ENCODE measurements at places on chromosomes 13 and 19. TPM values are rescaled to one million over a fixed set of nuclear protein-coding genes. Genes with fewer than 3 reads are reported as not detected.

Gene KCNC3
- total RNA-seq, result 0.48 TPM

Gene SERP2
- not detected for total RNA-seq

Gene PRTN3
- not detected for total RNA-seq

Gene C19orf18
- not detected for total RNA-seq

Gene RASAL3
- 1.4 TPM for total RNA-seq

Gene PEG3
- 181 TPM for total RNA-seq

DNA sequence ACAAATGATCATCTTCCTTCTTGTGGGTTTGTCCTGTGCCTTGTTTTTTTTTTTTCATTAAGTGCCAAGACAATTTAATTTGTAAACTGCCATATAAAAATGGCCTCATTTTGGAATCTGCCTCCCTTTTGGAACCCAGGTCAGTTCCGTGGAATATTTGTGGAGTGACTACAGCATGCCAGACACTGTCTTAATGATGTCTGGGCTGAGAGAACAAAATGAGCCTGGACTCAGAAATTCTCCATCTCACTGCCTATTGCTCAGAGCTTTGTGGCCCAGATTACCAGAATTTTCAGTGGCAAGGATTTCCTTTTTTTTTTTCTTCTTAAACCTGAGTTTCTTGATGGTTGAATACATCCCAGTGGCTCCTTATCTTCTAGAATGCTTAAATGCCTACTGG, 340.6 kb downstream of the ENOX1 start:
- peak; percentile 47 for DNase-seq

DNA sequence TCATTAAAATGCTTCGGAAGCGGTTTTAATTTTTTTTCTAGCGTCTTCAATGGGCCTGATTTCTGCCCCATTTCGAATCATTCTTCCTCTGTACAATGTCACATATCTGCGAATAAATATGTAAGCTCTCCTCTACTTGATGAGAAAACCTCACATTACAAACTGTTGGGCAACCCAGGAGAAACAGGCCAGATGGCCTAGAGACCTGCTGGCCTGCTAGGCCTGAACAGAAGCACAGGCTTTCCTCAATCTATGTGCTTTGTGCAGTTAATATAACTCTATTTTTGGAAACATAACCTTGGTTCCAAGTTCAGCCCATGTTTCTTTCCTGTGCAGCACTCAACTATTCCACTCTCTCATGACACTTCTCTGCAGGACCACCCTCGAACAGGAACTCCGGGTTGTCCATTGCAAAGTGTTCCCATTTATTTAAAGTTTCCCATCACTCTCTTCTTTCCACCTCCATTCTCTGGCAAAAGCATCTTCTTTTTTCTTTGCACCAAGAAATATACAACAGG, 42.0 kb downstream of the DCLK1 start:
- DNase-seq, result peak; percentile 43

DNA sequence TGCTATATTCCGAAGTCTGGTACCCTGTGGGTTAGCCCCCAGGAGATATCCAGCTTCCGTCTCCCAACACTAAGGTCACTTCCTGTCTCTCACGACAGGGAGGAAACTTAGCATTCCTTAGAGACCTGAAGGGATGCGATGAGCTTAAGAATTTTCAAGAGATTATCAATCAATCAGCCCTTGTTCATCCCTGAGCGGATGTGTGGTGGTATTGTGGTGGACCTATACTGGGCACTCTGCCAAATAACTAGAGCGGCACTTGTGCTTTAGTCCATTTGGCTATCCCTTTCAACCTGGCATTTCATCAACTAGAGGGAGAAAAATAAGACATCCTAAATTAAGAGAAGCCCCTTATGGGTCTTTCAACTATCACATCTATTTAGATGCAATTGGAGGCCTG, 30.9 kb upstream of the ZNF562 start:
- DNase-seq, result no peak

DNA sequence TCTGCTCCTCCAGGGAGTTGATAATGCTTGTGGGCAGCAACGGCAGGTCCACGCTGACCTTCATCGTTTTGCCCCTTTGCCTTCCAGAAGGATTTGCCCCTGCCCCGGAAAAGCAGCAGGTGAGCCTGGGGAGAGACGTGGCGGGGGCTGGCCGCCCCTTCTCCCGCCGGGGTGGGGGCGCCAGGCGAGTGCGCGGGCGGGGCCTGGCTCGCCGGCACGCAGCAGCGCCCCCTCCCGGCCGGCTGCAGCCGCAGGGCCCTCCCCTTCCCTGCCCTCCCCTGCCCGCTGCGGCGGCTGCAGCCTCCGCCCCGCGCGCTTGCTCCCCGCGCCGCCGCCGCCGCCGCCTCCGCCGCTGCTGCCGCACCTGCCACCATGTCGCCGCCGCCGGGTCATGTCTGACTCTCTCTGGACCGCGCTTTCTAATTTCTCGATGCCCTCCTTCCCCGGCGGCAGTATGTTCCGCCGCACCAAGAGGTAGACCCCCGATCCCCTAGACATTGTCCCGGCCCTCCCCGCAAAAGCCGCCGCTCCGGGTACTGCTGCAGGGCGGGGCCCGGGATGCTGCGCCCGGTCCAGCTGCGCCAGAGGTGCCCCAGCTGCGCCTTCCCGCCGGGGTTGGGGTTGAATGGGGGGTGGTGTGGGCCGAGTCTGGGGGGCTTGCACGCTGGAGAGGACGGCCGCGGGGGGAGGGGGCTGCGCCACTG, at the start of gene MAST1:
Gene MAST1, plus strand, starts transcription at position 334 of the 704 bp plus-strand sequence. Its CDS starts 58 bp downstream, at position 392.
- DNase-seq, result no peak

DNA sequence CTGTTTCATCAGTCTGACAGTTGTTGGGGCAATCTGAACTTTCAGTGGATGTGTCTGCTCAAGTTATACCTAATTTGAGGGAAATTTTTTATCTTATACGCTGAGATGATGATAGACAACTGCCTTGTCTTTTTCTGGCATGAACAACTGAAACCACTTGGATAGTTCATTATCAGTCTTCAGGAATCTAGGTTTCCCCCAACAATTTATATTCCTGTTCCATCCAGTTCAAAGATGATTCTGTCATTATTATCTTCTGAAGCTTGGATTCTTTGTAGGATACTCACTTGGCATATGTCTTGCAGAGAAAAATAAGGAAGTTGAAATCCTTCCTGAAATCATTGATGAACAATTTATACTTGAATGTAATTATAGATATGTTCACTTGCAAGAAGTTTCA, 193.7 kb downstream of the LMO7 start:
- DNase-seq, result no peak

DNA sequence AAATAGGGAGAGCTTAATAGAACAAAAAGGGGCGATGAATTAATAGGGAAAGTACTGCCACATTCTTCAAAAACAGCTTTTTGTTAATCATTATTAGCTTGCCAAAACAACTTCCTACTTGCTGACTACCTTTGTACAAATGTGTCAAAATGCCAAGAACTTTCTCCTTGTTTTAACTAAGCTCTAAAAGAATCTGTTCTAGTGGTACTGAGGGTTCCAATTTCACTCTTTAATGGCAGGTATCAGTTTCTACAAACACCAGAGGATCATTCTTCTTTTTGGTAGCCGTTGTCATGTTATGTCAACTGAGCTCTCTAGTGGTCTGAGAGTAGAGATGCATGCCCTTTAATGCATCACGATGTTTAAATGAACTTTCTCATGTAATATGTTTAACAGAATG, 29.4 kb upstream of the FBXL3 start:
- no peak for DNase-seq

- DNase-seq, result peak; percentile 92
Observed at GRCh38 chr13:34201050-34201913, 383.3 kb downstream of the RFC3 start.

DNA sequence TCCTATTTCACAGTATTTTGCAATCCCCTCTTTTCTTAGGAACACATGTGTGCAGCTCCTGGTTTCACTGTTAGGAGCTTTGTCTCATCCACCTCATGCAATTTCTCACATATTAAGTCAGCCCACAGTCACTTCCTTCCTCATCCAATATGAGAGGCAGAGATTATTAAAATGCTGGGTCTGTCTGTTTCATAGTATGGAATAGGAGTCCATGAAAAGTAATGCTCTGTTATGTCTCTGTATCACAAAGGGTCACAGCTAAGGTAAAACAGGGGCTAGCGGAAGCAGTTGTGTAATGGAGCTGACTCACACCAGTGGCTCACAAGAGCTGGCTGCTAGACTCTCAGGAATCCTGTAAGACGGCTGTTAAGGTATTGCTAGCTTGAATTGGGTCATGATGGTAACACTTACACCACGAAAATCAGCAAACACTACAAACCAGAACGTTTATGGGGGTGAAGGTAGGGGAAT, 216.5 kb downstream of the EFNB2 start:
- peak; percentile 45 for DNase-seq

GRCh38 chr13:59392328-59392727, 771.4 kb downstream of the DIAPH3 start:
- DNase-seq, result no peak

DNA sequence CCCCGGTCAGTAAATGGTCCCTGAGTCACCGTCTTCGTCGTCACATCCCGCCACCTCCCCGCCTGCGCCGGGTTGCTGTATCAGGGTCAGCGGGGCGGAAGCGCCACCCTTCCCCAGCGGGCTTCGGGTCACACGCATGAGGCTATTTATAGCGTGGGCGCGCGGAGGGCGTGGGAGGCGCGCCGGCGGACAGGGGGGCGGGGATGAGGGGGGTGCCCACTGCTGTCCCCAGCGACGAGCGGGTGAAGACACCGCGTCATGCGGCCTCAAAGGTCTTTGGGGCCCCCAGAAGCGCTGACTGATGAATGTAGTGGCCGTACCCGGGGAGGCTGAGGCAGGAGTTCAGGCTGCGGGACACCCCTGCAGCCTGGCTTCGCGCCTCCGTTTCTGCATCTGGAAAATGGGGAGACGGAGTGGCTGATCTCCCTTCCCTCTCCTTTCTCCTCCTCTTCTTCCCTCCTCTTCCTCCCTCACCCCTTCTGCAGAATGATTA, 7.9 kb downstream of the UNC13A start:
- peak; percentile 23 for DNase-seq

- no peak for DNase-seq
Observed at GRCh38 chr19:34067861-34068271, 104.4 kb upstream of the LSM14A start.

DNA sequence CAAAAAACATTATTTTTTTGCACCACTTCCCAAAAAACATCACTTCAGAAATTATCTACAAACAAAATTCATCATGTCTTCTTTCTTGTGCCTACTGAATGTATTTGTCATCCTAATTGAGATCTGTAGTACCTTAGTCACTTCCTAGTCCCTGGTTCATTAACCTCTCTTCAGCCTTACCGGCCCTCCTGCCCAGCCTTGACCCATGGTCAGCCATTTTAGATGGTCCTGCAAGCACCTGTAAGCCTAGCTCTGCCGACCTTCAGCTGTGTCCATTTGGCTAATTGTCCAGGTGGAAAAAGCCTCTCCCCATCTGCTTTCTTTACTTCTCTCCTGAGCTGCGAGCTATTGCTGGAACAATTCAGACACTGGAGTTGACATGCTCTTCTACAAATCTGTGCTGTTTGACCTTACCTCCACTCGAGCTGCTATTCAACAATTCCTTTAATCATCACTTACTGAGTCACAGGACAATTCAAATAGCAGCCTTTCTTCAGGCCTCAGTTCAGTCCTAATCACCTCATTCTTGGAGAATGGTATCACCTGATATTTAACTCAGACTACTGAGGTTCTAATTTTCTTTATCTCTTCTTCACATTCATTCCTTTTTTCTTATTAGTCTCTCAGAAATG, 882.5 kb downstream of the PCDH9 start:
- DNase-seq, result no peak

DNA sequence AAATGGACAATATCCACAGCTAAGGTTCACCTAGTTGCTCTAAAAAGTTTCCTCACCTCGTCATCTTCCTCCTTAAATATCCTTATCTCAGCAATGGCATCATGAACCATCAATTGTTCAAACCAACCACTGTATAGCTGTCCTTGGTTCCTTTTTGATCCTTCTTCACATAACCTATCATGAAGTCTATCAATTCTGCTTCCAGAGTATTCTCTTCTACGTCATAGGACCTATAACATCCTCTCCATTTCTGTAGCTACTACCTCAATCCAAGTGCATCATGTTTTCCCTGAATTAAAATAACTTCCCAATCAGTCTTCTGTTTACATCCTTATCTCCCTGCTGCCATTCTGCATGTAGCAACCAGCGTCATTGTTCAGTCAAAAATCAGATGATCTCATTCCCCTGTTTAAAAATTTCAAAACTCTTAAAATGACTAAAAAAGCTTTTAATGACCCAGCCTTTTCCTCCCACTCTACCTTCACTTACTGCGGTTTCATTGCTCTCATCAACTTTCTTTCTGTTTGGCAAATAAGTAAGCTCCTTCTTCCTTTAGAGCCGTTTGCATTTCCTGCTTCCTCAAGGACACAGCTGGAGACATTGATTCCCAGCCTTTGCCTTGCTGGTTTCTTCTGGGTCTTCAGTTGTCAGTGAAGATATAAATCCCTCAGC, 223.9 kb upstream of the MIR17HG start:
- DNase-seq, result no peak

GRCh38 chr13:66962953-66963352, 267.2 kb downstream of the PCDH9 start:
- no peak for DNase-seq

- DNase-seq, result no peak
Observed at GRCh38 chr13:24168979-24169378, 8.5 kb downstream of the SPATA13 start.

Measured in umbilical cord (tissue), 2 donors.